ENCODE measurements at places on chromosomes 2 and 18.
A peak's percentile ranks its signal among the peaks of the same experiment; 100 is the strongest.

DNA sequence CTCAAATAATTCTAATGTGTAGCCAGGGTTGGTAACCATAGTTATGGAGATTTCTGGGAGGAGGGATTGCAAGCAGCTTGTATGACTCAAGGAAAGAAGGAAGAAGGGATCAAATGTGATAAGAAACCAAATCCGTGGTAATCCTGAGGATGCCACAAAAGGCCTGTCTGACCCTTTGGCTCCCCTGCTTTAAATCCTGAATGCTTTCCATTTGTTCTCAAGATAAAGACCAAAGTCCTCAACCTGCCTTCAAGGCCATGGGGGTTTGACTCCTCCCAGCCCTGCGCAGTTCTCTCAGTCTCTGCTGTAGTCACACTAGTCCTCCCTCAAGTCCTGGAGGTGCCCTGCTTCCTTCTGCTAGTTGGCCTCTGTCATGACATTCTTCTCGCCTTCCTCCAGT, 74.0 kb downstream of the SUMO1 start:
- no peak for DNase-seq

GRCh38 chr2:190477661-190478454, 56.7 kb downstream of the NEMP2 start:
- DNase-seq, result no peak

GRCh38 chr2:100071335-100072043, 70.9 kb downstream of the AFF3 start:
- no peak for DNase-seq

- DNase-seq, result peak; percentile 54
These were observed 1.6 kb downstream of the COBLL1 start for GRCh38 chr2:164839914-164840457.

GRCh38 chr2:195543063-195543462, 114.0 kb upstream of the SLC39A10 start:
- no peak for DNase-seq

GRCh38 chr2:47086054-47086471, 69.0 kb downstream of the STPG4 start:
- no peak for DNase-seq

Data from epithelial cell of proximal tubule (primary cell).